ENCODE measurements at places on chromosomes 7 and 10. TPM values are rescaled to one million over a fixed set of nuclear protein-coding genes. Genes with fewer than 3 reads are reported as not detected.

The PTPRE gene
- total RNA-seq, result 26.8 TPM

- no peak for DNase-seq
These were observed 724.7 kb upstream of the FZD8 start for GRCh38 chr10:36366843-36367242.

DNA sequence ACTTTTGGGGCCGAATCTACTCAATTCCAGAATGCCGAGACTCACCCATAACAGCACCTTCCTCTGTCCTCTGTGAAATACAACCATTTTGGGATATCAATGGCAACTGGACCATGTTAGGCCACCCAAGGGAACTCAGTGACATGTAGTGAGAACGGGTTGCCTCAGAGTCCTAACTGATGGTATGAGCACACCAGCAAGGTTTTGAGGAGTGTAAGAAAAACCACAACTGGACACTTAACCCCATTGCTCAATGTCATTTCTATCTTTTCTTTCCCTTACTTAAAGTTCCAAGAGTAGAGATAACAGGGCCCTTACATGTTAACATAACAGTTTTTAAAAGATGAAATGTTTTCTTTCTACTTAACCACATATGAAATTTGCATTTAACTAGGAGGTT lies 67.1 kb downstream of the TNS3 start:
- no peak for DNase-seq

DNA sequence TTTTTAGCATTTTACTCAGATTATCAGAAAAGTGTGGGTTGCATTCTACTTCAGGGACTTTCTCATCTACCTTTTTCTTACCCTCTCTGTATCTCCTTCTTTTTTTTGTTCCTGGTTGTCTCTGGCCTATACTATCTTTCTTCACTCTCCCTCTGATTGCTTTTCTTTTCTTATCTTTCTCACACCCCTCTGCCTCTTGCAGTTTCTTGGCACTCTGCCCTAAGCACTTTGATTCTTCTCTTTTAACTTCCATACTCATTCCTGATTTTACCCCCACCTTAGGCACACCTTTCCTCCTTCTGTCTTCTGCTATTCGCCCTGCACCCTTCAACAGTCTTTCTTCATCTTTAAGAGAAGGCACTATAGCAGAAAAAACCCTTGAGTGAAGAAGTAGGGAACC lies 92.8 kb upstream of the HPS1 start:
- no peak for DNase-seq

The ADAM12 gene
- total RNA-seq, result 0.86 TPM

- peak; percentile 5 for DNase-seq
These were observed 129.9 kb downstream of the ADCY1 start for GRCh38 chr7:45703911-45704682.

The CCDC6 gene
- 20.2 TPM for total RNA-seq

GRCh38 chr7:45065031-45065995 lies 23.5 kb downstream of the NACAD start:
- no peak for DNase-seq

GRCh38 chr7:94832051-94832450 lies 75.3 kb upstream of the PPP1R9A start:
- DNase-seq, result no peak

DNA sequence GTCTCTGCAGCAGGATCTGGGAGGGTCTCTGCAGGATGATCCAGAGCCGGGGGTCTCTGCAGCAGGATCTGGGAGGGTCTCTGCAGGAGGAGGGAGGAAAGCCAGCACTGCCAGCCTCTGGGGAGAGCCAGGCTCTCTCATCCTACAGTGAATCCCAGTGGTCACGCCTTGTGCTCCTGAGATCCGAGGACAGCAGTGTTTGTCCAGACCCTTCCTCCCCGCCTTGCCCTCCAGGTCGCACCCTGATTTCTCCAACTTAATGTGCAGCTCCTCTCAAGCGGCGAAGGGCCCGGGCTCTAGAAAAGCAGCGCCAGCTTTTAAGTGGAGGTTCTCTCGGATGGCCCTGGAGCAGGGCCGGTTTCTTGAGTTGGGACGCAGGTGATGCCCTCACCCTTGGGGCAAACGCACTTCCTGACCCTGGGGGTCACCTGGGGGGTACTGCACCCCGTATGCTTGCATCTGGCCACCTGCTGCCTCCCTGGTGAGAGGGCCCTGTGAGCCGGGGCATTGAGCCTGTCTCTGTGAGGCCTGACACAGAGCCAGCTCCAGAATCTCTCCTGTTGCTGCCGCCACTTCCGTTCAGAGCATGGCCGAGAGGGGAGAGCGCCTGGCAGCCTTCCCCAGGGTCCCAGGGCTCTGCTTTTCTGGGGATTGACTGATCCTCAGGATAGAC lies 111.6 kb downstream of the ACTR3B start:
- no peak for DNase-seq

The FAM180A gene
- 35.3 TPM for total RNA-seq

The CPN1 gene
- total RNA-seq, result not detected

- no peak for DNase-seq
These were observed 76.6 kb upstream of the ADO start for GRCh38 chr10:62727934-62728333.

- no peak for DNase-seq
These were observed 805.6 kb downstream of the NRG3 start for GRCh38 chr10:82680608-82681007.

DNA sequence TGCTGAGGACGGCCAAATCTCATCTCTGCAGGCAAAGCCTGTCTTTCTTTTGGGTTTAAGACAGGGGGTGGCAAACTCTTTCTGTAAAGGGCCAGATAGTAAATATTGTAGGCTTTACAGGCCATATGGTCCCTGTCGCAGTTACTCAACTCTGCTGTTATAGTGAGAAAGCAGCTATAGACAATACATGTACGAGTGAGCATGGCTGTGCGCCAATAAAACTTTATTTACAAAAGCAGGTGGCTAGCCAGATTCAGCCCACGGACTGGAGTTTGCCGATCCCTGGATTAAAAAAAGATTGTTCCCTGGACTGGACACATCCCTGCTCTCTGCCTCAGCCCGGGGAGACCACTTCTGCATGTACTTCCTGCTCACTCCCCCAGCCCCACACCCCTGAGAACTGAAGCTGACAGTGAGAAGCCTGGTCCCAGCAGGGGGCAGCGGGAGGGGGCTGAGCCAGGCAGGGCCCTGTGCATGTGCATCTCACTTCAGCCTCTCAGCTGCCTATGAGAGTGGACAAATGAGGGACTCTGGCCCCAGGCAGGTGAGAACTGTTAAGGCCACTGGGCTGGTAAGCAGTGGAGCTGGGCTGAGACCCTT lies 392.4 kb downstream of the PLXNA4 start:
- DNase-seq, result no peak

GRCh38 chr10:12663863-12664262 lies 314.5 kb downstream of the CAMK1D start:
- DNase-seq, result no peak

DNA sequence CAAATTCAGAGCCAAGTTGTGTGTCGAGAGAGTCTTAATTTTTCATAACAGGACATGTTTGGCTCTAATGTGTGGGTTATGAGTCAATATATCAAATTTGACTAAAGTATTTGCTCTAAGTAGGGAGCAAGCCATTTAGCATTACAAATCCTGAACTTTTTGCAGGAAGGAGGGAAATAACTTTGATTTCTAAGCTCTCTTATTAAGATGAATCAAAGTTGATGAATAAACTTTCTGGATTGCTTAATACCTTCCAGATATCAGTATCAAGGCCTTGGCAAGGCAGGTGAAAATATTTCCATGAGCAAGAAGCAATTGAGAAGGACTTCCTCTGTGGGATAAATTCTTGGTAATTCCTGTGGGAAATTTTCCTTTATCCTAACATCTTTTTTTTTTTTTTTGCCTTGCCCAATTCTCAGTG lies 258.8 kb downstream of the AHR start:
- no peak for DNase-seq

DNA sequence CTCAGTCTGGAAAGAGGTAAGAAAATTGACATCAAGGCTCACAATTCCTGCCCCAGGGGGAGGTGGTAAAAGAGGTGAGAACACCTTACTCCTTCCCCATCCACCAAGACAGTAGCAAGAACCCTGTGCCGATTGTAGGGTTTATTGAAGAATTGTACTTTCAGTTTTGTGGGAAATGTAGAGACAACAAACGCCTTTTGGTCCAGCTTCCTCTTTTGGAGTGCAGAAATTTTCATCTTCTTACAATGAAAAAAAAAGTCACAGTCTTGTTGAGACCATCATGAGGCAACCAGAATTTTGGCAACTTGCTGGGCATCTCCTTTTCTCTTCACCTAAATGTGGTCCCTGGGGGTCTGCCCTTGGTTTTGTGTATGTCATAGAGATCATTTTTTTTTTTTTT lies 217.7 kb downstream of the TMEM178B start:
- DNase-seq, result no peak

The PAX4 gene
- not detected for total RNA-seq

- DNase-seq, result no peak
These were observed 78.5 kb downstream of the SHH start for GRCh38 chr7:155733582-155734444.

GRCh38 chr7:75072981-75073283 lies 670 bp downstream of the RCC1L start:
- no peak for DNase-seq

DNA sequence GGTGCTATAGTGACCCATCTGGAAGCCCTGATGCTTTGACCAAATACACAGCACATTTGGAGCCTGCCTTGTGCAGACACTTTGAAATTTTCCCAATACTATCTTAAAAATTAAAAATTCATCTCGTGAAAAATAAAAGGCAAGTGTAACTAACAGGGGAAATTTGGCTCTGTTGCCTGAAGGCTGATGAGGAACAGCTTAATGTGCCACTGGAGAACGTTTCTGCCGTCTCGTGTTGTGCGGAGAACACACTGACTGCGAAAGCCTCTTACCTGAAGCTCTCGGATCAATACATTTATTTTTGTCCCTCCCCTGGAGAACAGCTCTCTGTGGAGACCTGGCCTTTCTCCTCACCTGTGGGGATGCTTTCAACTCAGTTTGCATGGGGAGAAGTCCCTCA lies 77.2 kb upstream of the CHST15 start:
- no peak for DNase-seq

GRCh38 chr10:34933676-34934075 lies 118.6 kb upstream of the PARD3 start:
- peak; percentile 29 for DNase-seq

GRCh38 chr10:72027498-72027897 lies 60.9 kb downstream of the SPOCK2 start:
- no peak for DNase-seq

- no peak for DNase-seq
These were observed 166.5 kb downstream of the COL28A1 start for GRCh38 chr7:7369134-7369533.

GRCh38 chr10:124565565-124566221 lies 104.1 kb downstream of the LHPP start:
- DNase-seq, result peak; percentile 72

The VPS50 gene
- total RNA-seq, result 13.1 TPM

The VIPR2 gene
- 18.5 TPM for total RNA-seq

The AMPH gene
- 5.3 TPM for total RNA-seq

DNA sequence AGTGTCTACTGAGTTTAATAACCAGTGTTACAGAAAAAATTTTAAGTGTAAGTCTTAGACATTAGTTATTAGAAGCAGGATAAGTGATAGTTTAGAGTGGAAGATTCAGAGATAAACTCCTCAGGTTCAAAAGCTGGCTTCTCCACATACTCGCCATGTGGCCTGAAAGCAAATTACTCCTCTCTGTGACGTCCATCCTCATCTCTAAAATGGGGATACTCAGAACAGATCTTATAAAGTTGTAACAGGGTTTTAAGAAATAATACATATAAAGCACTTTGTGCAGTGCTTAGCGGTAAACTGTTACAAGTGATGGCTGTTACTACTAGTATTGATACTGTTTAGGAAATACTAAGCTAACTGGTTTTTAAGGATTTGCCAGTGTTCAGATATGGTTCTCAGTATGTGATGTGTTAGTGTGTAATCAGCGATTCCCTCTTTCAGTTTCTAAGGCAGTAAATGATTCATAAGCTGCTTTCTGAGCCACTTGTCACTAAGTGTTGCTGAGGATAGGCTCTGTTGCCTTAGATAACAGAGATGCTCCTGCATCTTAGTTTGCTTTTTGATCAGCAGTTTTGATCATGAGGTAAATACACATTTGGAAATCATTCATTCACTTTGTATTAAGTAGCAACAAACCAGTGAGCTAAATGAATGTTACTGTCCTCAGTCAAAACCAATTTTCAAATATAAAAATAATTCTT lies 58.7 kb downstream of the CYP51A1 start:
- no peak for DNase-seq

Measured in heart left ventricle (tissue), 16 donors.